ENCODE measurements at places on chromosomes 6 and 20.

DNA sequence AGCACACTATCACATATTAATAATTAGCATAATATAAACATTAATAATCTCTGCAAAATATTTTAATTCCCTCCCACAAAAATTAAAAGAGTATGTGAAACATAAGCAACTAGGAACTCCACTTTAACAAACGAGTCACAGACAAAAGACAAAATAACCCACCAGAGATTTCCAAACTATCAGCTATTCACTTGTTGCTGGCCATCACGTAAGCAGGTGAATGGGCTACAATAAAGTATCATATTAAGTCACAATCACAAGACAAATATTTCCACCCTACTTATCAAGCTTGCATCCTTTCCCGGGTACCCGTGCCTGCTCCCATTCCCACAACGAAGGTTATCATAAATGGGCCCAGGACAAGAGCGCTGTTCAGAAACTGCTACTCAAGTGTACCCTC, 2.5 kb downstream of the HDAC2 start:
- no peak for DNase-seq

DNA sequence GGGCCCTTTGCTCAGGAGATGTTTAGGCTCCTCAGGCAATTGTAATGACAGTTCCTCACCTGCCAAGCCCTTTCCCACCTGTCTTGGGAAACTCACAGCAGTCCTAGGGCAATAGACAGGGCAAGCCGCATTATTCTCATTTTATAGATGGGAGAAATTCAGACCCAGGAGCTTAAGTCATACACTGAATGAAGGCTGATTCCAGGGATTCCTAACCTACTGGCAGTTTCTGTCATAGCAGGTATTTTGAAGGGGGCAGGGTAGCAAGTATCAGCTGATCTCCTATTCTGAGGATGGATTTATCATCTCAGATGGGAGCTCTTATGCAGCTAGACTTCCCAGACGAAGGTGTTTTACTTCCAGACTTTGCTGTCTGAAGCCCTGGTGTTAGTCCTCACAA, 61.4 kb upstream of the MYL9 start:
- no peak for DNase-seq

- DNase-seq: no peak
Measured at GRCh38 chr6:98639089-98639635, 195.2 kb upstream of the POU3F2 start.

- no peak for DNase-seq
Measured at GRCh38 chr6:64000818-64001491, 365.4 kb downstream of the PHF3 start.

- DNase-seq: no peak
Measured at GRCh38 chr6:26044140-26045064, 42.8 kb upstream of the HFE start.

DNA sequence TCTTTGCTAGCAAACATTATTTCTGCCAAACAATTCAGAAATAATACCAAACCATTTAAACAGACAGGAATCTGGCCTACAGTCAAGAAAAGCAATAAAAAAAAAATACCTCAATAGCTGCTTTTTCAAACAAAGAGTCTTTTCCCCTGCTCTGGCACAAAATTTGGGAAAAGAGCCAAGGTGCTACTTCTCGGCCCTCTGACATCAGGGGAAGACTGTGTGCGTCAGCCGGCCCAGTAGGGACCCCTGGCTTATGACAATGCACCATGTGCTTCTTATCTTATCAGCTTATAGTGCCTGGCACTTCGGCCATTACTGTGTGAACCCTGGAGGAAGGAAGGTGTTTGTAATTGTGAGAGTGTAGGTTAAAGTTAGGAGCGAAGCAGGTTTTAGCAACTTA, 89.4 kb downstream of the PDE10A start:
- DNase-seq: no peak

GRCh38 chr6:4100655-4101054, 21.7 kb upstream of the FAM217A start:
- DNase-seq: no peak

Measured in fibroblast of skin of left biceps (primary cell).